ENCODE measurements at places on chromosomes 3 and 15.

DNA sequence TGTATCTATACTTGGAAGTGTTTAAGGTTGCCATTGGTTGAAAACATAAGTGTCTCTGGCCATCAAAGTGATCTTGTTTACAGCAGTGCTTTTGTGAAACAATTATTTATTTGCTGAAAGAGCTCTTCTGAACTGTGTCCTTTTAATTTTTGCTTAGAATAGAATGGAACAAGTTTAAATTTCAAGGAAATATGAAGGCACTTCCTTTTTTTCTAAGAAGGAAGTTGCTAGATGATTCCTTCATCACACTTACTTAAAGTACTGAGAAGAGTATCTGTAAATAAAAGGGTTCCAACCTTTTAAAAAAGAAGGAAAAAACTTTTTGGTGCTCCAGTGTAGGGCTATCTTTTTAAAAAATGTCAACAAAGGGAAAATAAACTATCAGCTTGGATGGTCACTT, 19.7 kb downstream of the B3GNT5 start:
- DNase-seq: no peak

- peak; percentile 45 for DNase-seq
Observed at GRCh38 chr3:54999159-54999558, 71.3 kb upstream of the LRTM1 start.

- DNase-seq: no peak
Observed at GRCh38 chr3:35446896-35447295, 192.4 kb upstream of the ARPP21 start.

DNA sequence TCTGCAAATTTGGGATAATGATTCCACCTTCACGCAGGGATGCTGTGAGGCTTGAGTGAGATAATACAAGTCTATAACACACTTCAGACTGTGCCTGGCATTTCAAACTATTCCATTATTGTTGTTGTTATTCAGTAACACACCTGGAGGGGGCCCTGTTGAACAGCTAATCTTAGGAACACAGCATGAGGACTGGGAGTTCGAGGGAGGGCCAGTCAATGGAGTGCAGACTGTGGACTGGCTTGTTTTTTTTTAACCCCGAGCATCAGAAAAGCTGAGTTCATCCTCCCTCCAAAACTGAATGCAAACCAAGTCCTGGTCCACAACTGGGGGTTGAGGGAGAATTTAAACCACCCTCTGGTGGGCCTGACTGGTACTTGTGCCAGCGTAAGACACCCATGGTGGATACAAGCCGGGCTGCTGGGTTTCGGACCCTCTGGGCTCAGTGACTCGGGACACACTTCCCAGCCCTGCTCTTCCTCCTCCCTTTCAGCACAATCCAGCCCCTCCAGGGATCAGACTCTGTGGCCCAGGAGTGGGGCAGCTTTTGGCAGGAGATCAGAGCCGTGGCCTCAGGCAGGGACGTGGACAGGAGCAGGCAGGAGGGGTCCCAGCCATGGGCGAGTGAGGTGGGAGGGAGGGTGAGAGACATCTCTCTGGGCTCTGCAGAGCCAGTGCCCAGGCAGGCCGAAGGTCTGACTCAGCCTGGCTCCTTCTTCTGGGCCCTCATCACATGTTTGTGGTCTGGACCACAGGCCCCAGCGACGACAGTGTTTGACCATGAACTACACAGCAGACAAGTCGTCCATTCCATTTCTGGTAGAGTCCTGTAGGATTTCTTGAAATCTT, 36.3 kb upstream of the MEX3B start:
- DNase-seq: no peak

GRCh38 chr3:195903950-195904290, 4.4 kb downstream of the TNK2 start:
- no peak for DNase-seq

DNA sequence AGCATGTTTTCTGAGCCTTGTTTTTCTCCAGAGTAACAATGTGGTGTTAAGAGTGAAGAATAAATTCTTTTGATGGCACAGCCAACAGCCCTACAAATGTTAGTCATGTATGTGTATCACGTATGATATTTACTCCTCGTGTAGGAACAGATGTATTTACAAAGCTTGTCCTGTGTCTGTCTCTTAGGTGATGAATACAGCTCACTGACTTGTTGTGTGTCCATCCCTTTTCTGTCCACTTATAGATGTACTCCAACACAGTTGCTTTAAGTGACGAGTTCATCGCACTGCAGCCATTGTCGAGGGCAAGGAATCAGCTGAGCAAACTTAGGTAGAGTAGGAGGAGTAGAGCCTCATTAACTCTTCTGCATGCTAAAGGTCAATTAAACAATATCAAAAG, 78.1 kb downstream of the DCUN1D1 start:
- DNase-seq: no peak

GRCh38 chr3:156604642-156605144, 49.8 kb upstream of the SSR3 start:
- no peak for DNase-seq

DNA sequence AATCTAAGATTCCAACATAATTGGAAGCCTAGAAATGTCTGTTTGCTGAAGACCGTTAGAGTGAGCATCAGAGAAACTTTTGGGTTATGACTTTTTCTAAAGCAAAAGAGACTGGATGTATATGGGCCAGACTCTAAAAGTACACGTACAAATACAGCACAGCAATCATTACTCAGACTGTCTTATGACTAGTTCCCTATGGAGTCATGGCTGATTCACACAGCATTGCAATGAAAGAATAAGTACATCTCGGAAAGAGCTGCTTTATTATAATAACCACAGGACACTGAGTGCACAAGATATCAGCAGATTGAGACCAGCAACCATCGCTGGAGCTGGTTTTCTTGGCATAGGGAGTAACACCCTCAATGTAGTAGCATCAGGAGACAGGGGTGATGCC, 618.6 kb downstream of the NLGN1 start:
- no peak for DNase-seq

GRCh38 chr3:119015942-119016341, 18.7 kb downstream of the IGSF11 start:
- no peak for DNase-seq

DNA sequence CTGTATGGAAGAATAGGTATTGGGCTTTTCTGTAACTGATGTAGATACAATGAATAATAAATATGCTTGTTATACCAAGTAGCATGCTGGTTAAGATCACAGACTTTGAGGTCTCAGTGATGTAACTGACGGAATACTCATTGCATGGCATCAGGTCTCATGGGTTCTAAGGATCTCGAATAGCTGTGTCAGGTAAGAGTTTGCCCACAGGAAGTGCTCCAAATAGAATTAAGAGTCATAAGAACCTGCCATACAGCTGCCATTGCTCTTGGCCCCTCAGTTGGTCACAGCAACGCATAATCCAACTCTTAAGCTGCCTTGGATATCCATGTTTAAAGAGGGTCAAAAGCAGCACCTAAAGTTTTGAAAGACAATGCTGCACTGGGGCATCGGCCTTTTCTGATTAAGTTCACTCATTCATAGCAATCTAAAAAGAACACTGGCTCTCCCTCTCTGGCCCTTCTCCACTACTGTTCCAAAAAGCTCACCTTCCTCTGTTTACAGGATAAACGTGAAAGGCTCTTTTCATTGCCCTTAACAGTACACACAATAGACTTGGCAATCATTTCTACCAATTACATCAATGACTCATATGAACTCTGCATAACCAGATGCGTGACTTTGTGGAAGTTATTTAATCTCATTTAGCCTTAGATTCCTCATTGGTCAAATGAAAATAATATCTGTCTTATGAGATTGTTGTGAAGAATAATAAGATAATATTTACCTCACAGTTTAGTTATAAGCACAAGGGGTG, 74.6 kb downstream of the ZBTB20 start:
- DNase-seq: peak; percentile 49

GRCh38 chr3:52403955-52404354, 40.9 kb downstream of the SEMA3G start:
- DNase-seq: no peak

DNA sequence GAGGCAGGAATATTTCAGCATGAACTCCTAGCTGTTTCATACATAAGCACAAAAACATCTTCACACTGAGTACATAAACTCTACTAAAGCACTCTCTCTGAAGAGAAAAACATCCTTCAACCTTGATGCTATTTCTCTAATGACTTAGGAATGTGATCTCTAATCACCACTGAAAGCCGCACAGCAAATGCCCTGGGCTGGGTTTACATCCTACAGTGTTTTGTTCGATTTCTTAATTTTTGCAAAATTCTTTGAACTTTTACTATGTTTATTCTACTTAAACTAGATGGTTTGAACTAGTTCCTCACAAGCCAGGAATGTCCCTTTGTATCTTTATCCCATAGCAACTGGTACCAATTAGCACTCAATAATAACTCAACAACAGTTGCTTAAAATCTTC, 130.9 kb upstream of the ABI3BP start:
- DNase-seq: no peak

- DNase-seq: no peak
Observed at GRCh38 chr3:180617049-180617448, 15.1 kb downstream of the TTC14 start.

DNA sequence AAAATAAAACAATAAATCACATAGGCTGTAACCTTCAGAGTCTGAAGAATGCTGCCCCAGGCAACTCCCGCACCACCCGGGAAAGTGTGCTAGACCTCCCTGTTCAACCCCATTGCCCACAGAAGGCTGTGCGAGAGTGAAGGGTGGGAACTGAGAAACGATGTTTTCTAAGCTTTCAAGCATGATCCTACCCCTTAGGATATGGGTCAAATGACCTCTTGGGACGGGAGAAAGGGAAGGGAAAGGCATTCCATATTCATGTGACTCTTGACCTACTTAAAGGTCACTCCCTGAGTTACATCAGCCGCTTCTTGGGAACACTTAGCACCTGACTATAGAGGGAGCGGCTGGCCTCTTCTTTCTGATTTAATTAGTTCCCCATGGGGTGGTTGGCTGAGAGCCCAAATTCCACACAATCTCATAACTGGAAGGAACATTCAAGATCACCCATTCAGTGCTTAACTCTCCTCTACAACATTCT, 114.7 kb upstream of the SLC24A5 start:
- DNase-seq: peak; percentile 23

DNA sequence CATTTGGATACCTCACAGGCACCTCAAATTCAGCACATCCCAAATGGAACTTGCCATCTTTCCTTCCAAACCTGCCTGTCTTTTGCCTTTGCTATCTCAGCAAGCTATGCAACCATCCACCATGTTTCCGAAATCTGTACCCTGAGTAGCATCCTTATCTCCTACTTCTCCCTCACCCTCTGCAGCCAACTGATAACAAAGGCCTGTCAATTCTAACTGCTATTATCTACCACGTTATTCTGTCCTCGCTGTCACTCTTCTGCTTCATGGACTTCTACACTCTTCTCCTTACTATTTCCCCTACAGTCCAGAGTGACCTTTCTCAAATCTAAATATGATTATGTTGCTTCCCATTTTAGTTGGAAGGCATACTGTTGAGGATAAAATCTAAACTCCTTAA, 25.5 kb upstream of the TAFA4 start:
- no peak for DNase-seq

DNA sequence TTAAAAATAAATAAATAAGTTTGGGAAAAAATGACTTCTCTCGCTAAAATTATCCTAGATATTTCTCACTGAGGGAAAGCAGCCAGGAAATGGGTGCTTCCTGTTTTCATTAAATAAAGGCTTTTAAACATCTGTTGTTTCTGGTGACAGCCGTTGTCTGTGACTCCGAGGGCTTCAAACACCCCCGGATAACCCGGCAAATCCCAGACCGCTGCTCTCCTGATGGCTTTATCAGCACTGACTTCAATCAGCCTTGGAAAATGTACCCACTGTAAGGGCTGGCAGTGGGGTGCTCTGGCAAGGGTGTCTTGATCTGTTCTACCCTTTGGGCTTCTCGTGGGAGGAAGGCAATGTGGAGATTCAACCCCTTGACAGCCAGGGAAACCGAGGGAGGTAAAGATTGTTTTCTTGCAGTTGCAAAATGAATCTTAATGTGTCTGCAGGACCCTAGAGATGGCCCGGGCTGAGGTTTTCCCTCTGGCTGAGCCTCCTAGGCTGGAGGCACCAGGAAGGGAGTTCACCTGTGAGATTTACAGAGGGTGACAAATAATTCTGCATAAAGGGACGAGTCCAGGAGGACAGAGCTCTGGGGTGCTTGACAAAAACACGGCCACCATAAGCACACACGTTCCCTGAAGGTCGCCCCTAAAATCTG, 33.6 kb upstream of the SEC13 start:
- no peak for DNase-seq

DNA sequence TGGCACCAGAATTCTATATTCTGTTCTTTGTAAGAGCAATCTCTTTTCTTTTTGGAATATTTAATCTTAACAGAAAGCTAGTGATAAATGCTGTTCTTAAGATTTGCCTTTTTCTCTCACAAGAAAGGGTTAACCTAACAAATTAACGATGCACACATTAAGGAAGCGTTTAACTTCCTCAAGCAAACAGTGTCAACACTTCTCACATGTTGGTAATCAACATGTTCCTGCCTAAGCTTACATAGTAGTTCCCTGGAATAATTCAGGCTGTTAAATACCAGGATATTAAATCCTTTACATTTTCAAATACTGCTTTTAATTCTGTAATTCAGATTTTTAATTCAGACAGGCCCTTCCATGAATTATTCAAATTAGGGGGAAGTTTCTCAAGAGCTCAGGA, 67.4 kb upstream of the RPL35A start:
- no peak for DNase-seq

DNA sequence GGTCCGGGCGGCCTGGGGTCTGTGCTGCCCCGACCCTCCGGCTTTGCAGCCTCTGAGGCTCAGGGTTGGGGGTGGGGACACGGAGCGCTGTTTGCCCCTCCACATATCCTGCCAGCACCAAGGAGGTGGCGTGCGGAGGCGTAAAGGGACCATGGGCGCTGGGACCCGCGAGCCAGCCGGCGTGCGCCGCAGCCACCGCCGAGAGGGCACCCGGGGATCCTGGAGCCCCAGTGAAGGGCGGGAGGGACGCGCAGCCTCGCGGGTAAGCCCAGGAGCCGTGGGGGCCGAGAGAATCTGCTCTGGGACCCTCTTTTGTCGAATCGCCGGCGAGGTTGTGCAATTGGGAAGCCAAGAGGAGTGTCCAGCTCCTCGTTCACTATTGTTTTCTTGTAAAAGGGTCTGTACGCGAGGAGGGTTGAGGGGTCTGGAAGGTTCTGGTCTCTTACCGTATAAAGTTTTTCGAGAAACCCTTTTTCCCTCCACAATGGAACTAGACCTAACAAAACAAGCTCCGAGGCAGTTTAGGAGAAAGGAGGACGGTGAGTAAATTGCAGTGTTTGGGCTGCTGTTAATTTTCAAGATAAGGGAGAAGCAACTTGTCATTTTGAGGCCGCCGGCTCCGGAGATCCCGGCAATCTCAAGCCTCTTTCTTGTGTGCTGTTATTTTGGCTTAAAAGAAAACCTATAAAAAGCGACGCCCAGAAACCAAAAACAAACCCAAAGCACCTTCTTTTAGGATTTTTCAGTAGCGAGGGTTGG, 29.9 kb upstream of the ST3GAL6 start:
- peak; percentile 16 for DNase-seq
